RPMI7951 (cell line): ENCODE measurements at places on chromosomes 12 and 14. TPM values are rescaled to one million over a fixed set of nuclear protein-coding genes. Genes with fewer than 3 reads are reported as not detected.

CELA1 gene
- 0.10 TPM in 1 of 2 replicates, not detected in the other for total RNA-seq

POTEG gene
- 0.29 TPM in 1 of 2 replicates, not detected in the other for total RNA-seq

GRIP1 gene
- total RNA-seq: 0.59 TPM in 1 of 2 replicates, not detected in the other

GPR162 gene
- total RNA-seq: 1.8 and 2.5 TPM in 2 replicates

ENDOU gene
- 0.24 TPM in 1 of 2 replicates, not detected in the other for total RNA-seq

SYCP3 gene
- 0.20 TPM in 1 of 2 replicates, not detected in the other for total RNA-seq

PRB2 gene
- not detected in 2 replicates for total RNA-seq

LHX5 gene
- 0.12 TPM in 1 of 2 replicates, not detected in the other for total RNA-seq

SYT1 gene
- total RNA-seq: 3.5 and 5.9 TPM in 2 replicates

ARL1 gene
- 49.9 and 69.8 TPM in 2 replicates for total RNA-seq

FLVCR2 gene
- 1.3 and 2.1 TPM in 2 replicates for total RNA-seq

JDP2 gene
- total RNA-seq: 3.7 and 4.3 TPM in 2 replicates

ASIC1 gene
- total RNA-seq: 0.24 and 0.39 TPM in 2 replicates

SRSF9 gene
- total RNA-seq: 172 and 194 TPM in 2 replicates

DEPDC4 gene
- 2.3 and 4.2 TPM in 2 replicates for total RNA-seq

SERPINA3 gene
- total RNA-seq: 0.96 and 1.5 TPM in 2 replicates

MYH6 gene
- not detected in 2 replicates for total RNA-seq

KRT4 gene
- total RNA-seq: not detected in 2 replicates

RTL1 gene
- total RNA-seq: not detected in 2 replicates

TM9SF1 gene
- 52.5 and 69.2 TPM in 2 replicates for total RNA-seq

GPR84 gene
- 0.12 TPM in 1 of 2 replicates, not detected in the other for total RNA-seq

TESPA1 gene
- total RNA-seq: under 0.01 TPM in 1 of 2 replicates, not detected in the other

CIDEB gene
- not detected in 2 replicates for total RNA-seq

GPR137C gene
- total RNA-seq: 0.49 and 1.1 TPM in 2 replicates

TEX52 gene
- not detected in 2 replicates for total RNA-seq

POU6F1 gene
- 1.7 and 5.5 TPM in 2 replicates for total RNA-seq

IL26 gene
- not detected in 2 replicates for total RNA-seq

TFCP2 gene
- 6.2 and 8.4 TPM in 2 replicates for total RNA-seq

KLRK1 gene
- not detected in 2 replicates for total RNA-seq
